ENCODE measurements at places on chromosomes 2 and 18. TPM values are rescaled to one million over a fixed set of nuclear protein-coding genes. Genes with fewer than 3 reads are reported as not detected.

DNAH7 gene
- total RNA-seq, result 4.9 TPM

UGT1A4 gene
- total RNA-seq, result not detected

TLX2 gene
- total RNA-seq, result not detected

DNA sequence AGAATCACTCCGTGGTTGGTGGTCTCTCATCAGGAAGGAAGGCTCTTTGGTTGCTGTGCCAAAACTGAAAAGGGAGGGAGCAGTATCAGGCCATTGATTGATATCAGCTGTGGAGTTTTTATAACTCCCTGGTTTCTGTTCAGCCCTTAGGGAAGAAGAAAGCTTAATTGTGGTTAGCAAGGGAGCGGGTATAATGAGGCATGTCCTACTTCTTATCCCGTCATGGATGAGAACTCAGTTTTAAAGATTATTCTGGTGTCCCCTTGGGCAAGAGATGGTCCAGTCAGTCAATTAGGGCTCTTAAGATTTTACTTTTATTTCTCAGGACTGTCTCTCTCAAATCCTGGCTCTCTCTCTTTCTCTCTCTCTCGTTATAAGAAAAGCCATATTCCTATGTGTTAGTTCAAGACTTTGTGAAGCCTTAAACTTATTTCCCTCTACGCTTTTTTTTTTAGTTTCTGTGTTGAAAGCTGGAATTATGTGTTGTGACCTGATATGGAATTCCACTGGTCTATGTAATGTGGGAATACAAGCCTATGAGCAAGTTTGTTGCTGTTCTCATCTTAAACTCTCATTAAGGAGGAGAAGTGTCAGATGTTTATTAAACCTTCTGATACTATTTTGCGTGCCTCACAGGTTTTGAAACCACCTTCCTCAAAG is 514.0 kb upstream of the CDH2 start:
- no peak for DNase-seq

- DNase-seq, result peak; percentile 61
Observed at GRCh38 chr2:111537078-111537655, 346.8 kb downstream of the ANAPC1 start.

- no peak for DNase-seq
Observed at GRCh38 chr2:9739531-9739964, 103.7 kb upstream of the TAF1B start.

DNA sequence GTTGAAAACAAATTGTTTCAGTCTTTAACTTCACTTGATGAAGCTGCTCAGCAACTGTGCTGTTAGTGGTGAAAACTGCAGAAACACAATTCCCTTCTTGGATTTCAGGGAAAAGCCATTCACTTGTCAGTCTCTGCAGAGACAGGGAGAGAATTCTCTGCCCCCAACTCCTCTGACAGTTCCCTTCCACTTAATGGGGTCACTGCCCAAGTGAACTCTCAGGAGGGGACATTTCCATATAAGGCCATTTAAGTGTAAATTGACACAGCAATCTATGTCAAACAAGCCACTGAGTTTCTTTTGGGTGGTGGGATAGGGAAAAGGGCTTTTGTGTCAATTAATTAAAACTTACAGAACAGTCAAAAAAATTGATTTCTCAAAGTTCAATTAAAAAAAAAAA is 51.4 kb upstream of the DNER start:
- DNase-seq, result no peak

GRCh38 chr2:25856377-25856776 is 21.9 kb downstream of the ASXL2 start:
- DNase-seq, result no peak

DNA sequence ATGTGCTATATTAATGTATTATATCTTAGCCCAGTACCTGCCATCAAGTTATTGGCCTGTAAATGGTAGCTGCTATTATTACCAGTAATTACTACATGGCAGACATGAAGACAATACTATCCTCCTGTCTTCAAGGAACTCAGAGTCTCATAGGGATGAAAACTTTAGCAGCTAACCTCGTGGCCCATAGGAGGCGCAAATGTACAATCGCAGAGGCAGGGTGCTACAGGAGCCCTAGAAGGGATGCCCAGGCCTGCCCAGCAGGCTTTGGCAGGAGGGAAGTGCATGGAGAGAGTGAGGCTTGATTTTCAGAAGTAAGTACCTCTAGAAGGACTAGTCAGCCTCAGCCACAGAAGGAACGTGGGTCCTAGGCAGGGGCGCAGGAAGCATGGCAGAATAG is 44.7 kb upstream of the KIDINS220 start:
- no peak for DNase-seq

- no peak for DNase-seq
Observed at GRCh38 chr2:219289195-219289536, 10.0 kb downstream of the DNAJB2 start.

- DNase-seq, result no peak
Observed at GRCh38 chr2:240217431-240218301, 77.2 kb upstream of the OTOS start.

DNA sequence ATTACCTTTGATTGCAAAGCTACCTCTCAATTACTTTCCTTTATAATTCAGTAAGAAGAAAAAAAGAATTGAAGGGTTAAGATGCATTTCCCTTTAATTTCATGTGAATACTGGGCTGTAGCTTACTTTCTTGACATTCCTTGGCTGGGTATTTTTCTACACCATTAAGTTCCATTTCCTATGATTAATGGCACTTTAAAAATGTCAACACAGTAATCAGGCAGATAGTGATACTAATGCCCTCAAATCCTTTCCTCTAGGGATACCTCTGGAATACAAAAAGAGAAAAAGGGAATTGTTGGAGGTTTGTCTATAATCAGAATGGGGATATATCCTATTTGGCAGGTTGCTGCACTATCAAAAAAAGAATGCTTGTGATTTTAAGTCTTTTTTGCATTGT is 216.9 kb downstream of the SRBD1 start:
- DNase-seq, result no peak
